ENCODE measurements at places on chromosomes 7 and 10.
A peak's percentile ranks its signal among the peaks of the same experiment; 100 is the strongest.

DNA sequence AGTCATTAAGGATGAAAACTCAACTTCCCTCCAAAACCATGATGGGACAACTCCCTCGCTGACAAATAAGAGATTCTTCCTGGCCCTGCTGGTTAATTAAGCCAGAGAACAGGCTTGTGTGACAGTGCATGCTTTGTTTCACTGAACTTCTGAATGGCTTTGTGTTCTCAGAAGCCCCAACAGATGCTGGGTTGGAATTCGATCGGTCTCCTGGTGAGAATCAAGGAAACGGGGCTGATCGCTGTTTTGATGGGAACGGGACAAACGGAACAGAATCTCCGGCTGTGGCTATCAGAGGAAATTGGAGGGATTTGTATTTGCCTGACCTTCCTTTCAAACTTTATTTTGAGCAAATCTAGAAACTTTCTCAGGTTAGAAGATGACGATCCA lies 145.0 kb downstream of the RNF216 start:
- no peak for DNase-seq

- DNase-seq: no peak
Observed at GRCh38 chr7:129803546-129804081, 149.1 kb downstream of the UBE2H start.

- peak; percentile 98 for DNase-seq
Observed at GRCh38 chr10:110843031-110843430, 28.7 kb upstream of the PDCD4 start.

DNA sequence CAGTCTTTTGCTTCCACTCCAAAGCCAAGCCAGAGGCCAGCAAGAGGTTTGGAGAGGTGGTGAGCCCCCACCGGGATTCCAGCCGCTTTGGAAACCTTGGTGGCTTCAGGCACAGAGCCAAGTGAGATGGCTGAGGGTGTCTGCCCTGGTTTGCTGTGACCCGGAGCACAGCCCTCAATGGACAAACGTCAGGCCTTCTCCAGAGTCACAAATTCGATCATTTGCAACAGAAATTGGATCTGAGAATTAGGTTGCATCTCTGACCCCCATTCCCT lies 885 bp upstream of the NKX1-2 start:
- no peak for DNase-seq

DNA sequence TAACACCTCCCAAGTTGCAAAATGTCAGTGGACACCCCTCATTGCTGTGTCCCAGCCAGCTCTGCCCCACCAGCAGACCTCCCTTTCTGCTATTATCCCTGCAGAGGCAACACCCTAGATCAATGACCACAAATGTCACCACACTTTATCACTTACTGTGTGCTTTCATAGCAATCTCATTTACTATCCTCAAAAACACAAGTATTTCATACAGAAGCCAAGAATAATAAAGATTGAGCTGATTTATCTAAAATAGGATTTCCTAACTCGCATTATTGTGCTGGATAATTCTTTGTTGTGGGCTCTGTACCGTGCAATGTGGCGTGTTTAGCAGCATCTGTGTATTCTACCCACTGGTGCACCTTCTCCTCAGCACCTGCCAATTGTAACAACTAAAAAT lies 13.2 kb upstream of the ABCB5 start:
- DNase-seq: no peak

DNA sequence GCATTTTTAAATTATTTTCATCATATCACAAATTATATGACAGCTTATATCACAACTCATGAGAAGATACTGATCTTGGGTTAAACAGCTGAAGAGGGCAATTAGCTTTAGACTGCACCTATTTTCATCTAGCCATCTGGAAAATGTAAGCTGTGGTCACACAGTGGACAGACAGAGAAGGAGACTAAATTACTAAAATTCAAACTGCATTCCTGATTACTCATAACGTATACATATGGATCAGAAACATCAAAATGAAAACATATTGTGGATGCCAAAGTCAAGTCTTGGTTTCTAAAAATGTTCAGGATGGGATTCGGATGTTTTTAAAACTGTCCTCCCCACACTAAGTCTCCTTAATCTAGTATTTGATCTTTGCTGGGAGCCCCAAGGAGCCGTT lies 6.6 kb downstream of the BBIP1 start:
- DNase-seq: no peak

DNA sequence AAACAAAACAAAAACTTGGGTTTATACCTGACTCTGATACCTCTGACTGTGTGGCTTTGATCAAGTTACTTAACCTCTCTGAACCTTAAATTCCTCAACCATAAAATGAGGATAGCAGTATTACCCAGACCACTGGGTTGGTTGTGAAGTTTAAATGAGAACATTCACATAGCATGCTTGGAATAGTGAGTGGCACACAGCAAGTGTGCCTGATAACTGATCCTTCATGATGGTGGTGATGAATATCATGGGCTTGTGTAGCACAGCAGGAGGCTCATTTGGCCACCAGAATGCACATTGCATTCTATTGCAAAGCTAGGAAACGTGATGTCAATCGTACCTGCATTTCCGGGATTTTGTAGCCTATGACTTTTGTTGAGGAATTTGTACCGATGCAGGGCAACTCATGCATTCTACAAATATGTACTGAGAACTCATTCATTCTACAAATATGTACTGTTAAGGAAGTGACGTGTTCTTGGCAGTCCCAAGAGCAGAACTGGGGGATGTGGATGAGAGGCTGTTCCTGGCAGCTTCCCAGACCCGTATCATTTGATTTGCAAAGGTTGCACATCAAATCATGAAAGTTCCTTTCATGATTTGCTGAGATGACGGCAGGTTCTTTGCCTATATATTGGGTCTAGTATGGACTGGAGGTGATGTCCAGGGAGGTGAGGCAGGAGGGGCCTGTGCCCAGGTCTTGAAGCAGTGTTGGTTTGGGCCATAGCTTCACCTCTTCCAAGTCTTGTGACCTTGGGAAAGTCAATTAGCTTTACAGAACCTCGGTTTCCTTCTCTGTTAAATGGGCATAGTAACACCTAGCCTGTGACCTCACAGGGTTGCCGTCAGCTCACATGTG lies 94.6 kb upstream of the SMNDC1 start:
- DNase-seq: no peak

- DNase-seq: no peak
Observed at GRCh38 chr7:109950821-109951564, 1139.9 kb upstream of the LRRN3 start.

DNA sequence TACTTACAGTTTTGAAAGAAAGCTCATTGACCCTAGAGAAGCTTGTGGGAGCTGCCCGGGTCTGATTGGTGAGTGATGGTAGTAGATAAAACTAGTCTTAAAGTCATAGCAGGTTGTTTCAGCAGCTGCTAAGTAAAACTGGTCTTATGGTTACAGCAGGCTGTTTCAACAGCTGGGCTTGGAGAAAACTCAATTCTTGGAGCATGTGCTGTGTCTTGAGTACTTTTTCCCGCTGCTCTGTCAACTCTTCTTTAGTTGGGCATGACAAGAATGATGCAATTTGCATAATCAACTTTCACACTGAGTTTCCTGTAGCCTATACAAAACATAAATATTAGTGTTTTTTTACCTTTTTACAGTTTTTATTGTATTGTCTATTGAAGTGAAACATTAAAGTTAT lies 707.9 kb downstream of the AUTS2 start:
- DNase-seq: no peak
